ENCODE measurements at places on chromosomes 11 and 22.

GRCh38 chr11:103904324-103904667 lies 132.1 kb upstream of the DDI1 start:
- no peak for DNase-seq

DNA sequence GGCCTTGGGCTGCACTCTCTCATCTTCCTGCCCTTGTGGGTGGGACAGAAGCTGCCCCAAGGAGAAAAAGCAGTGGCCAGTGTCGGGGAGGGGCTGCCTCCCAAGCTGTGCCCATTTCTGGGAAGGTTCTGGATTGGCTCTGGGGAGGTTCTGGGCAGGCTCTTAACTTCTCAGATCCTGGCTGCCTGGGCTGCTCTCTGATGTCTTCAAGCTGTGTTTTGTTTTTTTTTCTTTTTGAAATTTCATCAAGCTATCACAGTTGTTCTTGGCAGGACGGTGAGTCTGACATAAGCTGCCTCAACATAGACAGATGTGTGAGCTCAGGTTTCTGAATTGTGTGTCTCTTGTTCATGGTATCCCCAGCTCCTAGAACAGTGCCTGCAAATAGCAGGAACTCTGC lies 1032.0 kb downstream of the BRD1 start:
- DNase-seq: no peak

GRCh38 chr11:111725621-111726020 lies 40.6 kb downstream of the PPP2R1B start:
- no peak for DNase-seq

DNA sequence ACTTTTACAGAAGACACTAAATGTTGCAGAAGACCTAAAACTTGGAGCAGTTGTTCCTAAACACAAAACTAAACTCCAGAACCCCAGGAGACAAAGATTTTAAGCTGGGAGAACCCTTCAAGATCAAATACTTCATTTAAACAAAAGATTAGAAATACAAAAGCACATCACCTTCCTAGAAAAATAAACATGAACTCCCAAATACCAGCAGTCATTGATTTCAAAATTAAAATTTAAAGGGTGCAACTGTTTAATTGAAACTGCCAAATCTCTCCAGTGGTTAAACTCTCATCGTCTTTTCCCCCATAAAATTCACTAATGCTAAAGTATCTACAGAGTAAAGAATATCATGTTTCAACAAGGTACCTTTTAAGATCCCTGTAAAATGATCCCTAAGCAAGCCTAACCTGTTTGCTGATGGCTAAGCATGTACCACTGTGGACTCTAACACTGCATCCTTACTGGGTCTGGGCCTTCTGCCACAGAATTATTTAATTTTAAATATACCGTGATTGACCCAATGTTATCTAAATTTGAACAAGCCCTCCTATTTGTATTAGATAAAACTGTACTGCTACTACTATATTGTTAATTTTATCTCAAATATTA lies 53.7 kb upstream of the CCDC34 start:
- DNase-seq: no peak

DNA sequence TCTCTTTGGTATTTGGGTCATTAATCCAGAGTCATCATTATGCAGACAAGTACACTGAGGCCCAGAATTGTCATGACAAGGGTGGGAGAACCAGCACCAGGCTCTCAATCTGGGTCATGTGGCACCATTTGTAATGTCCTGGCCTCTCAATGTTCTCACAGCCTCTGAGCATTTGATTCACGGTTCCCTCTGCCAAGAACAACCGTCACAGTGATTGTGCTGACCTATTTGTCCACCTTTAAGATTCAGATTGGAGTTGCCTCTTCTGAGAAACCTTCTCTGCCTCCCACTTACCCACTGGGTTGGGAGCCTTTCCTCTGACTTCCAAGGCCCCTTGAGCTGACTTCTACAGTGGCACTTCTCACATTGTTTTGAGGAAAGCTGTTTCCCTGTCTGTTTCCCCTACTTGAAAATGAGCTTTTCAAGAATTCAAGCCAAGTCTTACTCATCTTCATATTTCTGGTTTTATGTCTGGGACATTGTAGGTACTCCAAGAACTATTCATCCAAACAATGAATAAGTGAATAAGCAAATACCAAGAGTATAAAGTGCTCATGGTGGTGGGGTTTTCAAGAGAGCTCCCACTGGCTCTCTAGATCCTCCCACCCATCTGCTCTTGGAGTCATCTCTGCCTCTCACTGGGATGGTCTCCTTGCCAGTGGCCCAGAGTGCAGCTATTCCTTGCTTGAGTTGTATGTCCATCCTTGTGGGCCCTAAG lies 126.4 kb upstream of the E2F8 start:
- DNase-seq: no peak

DNA sequence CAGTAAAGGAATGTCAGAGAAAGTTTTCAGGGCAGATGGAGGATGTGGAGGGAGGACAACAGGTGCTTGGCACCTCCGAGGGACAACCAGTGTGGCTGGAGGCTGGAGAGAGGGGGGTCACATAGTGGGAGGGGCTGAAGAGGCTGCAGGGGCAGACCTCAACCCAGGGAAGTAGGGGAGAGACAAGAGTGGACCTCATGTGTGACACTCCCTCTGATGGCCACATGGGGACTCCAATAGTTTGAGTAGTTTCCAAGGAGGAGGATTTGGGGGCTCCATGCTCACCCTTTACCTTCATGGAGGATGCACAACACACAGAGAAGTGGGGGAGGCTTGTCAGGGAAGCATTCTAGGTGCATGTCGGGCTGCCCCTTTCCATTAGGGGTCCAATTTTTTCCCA lies 35.1 kb upstream of the ASPHD2 start:
- no peak for DNase-seq

DNA sequence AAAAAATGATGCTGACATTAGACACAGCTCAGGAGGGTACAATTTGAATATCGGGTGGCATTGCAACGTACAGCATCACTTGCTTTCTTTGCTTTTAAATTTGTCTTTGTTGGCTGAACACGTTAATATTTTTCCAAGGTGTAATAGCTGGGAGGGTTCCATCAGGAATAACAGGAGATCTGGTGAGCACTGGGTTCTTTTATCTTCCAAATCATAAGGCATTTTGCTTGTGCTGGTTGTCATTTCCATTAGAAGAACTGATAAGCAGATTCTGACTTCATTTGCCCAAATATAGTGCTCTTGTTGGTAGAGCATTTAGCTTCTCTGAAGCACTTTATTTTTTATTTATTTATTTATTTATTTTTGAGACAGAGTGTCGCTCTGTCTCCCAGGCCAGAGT lies 48.9 kb downstream of the LMO2 start:
- DNase-seq: no peak

DNA sequence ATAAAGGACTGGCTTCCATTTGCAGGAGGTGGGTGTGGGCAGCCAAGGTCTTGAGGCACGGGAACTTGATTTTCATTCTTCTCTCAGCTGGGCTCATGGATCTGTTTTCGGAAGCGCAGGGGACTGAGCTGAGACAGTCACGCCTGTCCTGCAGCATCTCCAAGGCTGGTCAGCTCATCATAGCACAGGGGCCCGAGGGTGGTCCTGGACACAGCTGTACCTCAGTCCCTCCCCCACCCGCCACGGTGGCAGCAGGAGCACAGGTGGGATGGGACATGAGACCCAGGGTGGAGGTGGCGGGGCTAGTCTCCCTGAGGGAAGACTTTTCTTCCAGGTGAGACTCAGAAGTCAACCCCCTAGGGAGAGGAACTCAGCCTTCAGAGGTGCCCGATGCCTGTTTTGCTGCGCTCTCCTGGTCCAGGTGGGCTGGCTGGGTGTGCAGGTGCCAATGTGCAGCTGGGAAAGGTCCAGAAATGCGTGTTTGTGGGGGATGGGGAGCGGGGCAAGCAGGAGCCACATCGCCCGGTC lies 3.7 kb downstream of the ADAMTS8 start:
- DNase-seq: no peak

GRCh38 chr11:38700111-38700510 lies 2102.1 kb upstream of the RAG2 start:
- no peak for DNase-seq

GRCh38 chr11:38411149-38411548 lies 1813.1 kb upstream of the RAG2 start:
- no peak for DNase-seq

DNA sequence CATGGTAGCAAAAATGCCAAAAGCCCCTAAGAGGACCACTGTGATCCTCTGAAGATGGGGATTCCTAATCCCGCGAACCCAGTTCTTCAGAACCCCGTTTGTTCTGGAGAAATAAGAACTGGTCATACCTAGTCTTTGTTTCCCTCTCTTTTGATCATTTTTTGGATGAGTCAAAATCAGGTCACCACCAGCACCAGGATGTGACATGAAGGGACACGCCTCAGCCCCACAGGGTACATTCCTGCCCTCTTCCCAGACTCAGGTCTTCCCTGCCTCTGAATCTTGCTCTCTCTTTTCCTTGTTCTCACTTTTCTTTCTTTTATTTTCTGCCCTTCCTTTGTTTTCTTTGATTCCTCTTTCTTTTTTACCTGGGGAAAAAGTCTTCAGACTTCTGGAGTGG lies 14.6 kb upstream of the ANO1 start:
- DNase-seq: no peak

DNA sequence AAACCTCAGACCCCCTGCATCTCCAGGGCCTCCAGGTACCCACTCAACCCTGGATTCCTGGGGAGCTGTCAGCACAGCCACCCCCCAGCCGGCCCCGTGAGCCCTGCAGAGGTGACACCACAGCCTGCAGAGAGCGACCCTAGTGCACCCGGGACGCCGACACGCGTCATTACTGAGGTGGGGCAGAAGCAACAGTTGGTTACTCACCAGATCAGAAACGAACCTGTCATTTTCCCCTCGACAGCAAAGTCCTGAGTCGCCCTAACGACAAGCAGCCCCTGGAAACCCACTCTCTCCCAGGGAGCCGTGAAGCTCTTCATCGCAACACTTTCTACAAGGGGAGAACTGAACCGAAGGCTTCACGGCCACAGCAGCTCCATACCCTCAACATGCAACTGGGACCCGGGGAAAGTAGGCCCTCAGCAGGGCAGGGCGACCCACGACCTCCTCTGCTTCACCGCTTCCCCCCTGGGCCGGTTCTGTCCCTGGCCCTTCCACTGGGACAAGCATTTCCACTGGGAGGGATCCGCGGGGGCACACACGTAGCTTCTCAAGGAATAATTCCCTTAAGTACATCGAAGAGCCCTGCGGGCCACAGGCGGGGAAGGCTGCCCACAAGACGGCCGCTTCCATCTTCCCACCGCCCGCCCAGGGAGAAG lies 1.6 kb downstream of the BRD1 start:
- DNase-seq: no peak

DNA sequence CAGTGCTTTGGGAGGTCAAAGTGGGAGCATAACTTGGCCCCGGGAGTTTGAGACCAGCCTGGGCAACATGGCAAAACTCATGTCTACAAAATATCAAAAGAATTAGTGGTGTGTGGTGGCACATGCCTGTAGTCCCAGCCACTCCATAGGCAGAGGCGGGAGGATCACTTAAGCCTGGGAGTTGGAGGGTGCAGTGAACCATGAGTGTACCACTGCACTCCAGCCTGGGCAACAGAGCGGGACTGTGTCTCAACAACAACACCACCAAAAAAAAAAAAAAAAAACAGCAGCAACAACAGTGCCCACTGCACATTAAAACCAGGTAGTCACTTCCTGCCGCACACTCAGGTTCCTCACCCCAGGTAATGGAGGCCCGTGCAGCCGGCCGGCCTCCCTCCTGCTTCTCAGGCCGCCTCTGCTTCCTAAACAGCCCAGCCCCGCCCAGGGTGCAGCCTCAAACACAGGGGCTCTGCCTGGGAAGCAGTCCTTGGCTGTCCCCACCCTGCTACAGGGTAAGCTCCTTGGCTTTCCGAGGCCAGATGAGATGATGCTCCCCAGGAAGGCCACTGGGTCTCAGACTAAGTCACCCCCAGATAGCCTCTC lies 318.3 kb downstream of the SHANK2 start:
- DNase-seq: no peak

- no peak for DNase-seq
These were observed 34.6 kb downstream of the PRDM10 start for GRCh38 chr11:129967996-129968395.

Data from NCI-H524 treated with DMSO at 0.1 percent for 48 hours (cell line).